ENCODE measurements at places on chromosomes 12 and 14.
A peak's percentile ranks its signal among the peaks of the same experiment; 100 is the strongest.

- DNase-seq, result no peak
Observed at GRCh38 chr14:84432676-84433075, 1097.3 kb upstream of the FLRT2 start.

DNA sequence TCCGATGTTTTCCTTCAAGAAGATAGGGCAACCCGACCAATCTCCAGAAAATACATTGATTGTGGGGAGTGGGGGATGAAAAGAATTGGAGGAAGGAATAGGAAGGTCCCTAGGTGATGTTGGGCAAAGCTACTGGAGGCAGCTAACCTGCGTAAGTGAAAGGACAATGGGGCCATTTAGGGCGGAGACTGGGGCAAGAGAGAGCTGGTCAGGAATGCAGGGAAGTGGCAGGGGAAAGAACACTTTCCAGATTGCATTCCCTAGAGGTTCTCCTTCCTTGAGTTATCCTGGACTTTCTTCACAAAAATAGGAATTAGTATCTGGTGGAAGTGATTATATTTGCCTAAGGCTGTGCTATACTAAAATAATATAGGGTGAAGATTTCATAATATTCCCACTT is 151.8 kb upstream of the HMGA2 start:
- no peak for DNase-seq

DNA sequence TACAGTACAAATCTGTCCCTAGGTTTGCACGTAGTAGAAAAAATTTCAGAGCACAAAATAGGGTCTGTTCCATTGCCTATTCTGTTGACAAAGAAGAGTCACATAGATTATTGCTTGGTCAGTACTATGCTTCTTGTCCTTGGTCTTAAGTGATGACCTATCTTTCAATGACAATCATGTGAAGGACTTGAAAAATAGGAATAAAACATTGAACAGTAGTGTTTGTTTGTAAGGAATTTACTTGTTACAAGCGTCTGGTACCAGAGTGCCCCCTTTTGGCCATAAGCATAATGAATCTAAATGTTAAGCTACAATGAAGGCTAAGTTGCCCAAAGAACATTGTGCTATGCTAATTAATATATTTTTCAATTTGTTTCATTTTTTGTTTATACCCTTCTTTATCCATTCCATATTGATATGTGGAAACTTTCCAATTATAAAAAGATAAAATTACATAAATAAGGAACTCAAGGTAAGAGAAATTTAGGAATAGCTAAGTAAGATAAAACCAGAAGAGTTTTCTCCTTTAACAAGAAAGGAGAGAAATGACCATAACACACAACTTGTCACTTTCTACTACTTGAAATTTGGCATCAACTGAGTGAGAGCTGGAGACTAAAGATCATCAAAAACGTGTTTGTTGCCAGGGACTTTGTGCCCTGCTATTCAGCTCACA is 204.7 kb downstream of the EPS8 start:
- peak; percentile 82 for DNase-seq

DNA sequence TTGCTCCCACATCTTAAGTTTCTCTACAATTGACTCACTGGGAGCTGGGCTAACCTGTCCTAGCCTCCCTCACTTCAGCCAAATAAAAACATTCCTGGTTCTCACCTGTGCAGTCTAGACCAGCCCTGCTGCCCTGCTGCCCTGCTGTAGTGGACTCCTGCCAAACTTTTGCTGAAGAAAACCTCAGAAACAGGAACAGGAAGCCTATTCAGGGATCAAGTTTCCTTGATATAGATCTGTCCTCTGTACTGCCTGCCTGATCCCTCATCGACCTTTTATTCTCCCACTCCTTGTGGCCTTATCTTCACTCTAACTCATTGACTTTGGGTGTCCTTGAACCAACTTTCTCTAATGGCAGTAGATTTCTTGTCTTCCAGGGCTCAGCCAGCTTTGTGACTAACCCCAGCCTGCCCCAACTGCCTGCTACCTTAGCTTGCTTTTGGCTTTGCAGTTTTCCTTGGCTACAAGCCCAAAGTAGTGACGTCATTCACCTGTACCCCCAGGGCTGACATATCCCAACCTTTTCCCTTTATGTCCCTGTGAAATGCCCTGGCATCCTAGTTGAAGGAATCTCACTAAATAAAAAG is 234.8 kb downstream of the DUSP6 start:
- no peak for DNase-seq

DNA sequence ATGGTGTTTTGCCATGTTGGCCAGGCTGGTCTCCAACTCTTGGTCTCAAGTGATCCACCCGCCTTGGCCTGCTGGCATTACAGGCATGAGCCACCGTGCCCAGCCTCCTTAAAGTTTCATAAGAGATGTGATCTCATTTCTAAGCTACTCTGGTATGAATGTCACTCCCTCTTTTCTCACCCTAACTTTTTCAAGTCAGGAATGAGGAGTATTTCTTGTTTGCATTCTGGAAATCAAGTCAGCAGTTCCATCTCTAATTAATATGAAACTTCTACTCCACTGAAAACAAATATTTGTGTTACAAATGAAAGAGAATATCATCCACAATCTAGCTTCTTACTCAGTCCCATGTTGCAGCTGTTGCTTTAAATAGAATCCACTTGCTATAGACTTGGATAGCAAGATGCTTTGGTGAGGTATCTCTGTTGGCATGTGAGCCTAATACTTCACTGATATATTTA is 61.3 kb downstream of the ARF6 start:
- DNase-seq, result no peak

GRCh38 chr12:93442411-93443340 is 929 bp upstream of the UBE2N start:
- DNase-seq, result peak; percentile 13

DNA sequence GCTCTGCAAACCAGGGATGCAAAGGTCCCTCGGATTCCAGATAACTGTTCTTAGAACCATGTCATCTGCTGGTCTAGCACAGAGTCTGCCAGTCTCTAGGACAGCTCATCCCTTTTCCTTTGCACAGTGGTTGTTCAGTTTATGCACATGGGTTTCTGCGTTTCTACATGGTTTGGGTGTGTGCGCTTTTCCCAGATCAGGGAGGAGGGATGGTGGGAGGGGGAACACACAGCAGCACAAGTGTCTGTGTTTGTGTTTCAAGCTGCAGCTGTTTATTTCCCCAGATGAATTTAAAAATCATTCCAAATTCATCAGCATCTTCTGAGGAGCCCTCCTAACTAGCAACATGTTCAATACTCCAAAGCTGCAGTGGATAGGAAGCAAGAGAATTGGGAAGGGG is 45.4 kb downstream of the ANO2 start:
- DNase-seq, result no peak

- DNase-seq, result no peak
Observed at GRCh38 chr14:26403760-26404159, 194.1 kb downstream of the NOVA1 start.

DNA sequence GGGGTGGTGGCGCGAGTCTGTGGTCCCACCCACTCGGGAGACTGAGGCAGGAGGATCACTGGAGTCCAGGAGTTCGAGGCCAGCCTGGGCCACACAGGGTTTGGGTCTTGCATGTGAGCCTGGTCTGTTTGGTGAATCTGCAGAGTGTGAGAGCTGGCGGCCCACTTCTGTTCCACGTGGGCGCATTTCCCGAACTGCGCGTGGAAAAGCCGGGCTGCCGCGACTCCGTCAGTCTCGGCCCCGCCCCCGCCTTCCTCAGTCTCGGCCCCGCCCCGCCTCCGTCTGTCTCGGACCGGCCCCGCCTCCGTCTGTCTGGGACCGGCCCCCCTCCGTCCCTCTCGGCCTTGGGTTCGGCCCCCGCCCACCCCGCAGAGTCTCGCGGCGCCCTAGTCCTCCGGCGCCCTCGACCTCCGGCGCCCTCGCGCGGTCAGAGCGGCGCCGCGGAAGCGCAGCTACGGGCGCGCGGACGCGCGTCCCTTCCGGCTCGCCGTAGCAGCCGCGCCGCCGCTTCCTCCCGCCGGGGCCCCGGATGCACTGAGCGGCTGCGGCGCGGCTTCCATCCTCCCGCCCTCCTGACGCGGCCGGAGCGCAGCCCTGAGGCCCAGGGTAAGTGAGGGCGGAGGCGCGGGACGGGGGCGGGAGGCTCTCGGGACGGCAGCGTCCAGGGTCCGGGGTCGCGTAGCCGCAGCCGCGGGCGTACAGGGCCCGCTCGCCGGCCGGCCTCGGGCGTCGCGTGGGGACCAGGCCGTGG is at the start of gene EP400:
Gene EP400 (plus strand): TSS at position 512 of the 751 bp plus-strand sequence. CDS start 10,678 bp downstream, outside the sequence.
- DNase-seq, result peak; percentile 93

DNA sequence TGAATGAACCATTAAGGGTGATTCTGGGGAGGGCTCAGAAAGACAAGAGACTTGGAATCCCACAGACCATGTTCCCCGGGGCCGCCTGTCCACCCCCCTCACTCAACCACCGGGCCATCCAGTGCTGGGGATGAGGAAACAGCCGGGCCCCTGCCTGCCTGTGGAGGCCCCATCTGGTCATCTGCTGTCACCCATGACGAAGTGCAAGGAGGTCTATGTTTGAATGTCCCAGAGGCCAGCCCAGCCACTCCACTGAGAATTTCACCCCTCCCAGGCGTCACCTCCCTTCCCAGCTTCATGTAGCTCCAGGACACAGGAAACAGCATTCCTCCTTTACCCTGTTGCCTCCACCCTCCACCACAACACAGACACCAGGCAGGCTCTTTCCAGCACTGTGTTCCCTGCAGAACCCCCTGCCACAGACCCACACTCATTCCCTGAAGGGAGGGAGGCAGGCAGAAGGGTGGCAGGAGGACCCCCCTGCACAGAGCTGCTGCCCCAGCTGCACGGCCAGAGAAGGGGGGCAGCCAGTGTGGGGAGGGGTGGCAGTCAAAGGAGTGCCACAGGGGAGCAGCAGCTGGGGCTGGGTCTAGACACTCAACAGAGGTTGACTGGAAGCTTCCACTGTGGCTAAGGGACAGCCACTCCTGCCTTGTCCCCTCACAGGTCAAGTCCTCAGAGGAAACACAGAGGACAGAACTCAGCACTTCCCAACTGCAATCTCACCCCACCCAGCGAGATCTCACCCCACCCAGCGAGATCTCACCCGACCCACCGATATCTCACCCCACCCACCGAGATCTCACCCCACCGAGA is 50.3 kb upstream of the PPP2R5C start:
- DNase-seq, result no peak

DNA sequence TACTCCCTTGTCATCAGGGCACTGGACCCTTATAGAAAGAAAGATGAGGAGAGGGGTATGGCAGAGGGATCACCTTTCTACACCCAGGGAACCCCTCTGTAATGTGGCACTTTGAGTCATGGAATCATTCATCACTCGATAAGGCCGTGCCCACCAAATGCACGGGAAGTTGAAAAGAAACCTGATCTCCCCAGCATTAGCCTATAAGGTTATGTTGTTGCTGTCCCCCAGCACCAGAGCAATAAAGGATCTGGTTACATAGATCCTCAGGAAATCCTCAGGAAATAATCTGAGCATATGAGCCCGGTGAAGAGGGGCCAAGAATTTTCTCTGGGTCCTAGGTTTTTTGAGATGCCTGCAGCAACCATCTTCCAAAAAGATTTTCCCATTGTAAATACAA is 148.8 kb upstream of the CRY1 start:
- no peak for DNase-seq

GRCh38 chr14:105255021-105255507 is 6.7 kb downstream of the BTBD6 start:
- no peak for DNase-seq

- DNase-seq, result no peak
Observed at GRCh38 chr12:3976351-3976938, 103.2 kb upstream of the PARP11 start.

DNA sequence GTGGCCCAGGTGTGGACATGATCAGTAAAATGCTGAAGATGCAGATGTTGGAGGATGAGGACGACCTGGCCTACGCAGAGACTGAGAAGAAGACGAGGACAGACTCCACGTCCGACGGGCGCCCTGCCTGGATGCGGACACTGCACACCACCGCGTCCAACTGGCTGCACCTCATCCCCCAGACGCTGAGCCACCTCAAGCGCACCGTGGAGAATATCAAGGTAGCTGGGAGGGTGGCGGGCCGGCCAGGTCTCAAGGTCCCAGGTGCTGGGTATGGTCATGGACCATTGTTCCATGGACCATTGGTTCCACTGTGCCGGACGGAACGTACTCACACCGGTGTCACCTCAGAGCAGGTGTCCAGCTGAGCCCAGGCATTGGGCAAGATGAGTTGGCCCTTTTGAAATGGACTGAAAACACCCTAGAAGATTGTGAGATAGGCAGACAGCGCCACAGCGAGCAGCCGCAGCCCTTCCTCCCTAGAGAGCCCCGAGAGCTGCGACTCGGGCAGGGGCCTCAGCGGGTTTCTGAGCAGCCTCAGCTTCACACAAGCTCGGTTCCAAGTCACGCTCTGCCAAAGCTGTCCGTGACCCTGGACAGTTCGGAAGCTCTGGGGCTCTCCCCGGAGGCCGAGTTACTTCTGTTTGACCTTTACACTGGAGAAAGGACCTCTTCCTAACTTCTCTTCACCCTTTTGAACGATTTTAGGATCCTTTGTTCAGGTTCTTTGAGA is 38.9 kb downstream of the HSP90AA1 start:
- DNase-seq, result no peak

DNA sequence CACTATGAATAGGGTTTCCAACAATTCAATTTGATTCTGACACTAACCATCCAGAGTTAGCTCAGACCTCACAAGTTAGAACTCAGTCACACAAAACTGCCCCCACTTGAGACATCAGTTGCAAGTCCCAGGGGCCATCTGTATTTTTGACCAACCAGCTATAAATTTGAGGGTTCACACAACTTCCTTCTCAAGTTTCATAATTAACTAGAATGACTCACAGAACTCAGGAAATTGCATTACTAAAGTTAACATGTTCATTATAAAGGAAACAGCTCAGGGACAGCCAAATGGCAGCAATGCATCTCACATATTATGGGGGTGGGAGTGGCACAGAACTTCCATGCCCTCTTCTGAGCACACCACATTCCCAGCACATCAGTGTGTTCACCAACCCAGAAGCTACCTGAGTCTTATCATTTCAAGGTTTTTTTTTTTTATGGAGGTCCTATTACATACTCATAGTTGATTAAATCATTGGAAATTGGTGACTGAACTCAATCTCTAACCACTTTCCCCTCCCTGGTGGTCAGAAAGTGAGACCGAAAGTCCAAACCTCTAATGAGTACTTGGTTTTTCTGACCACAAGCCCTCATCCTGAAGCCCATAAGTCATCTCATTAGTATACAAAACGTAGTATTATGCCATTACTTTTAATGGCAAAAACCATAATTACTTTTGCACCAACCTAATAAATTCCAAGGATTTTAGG is 1721.5 kb upstream of the SEL1L start:
- DNase-seq, result no peak

GRCh38 chr12:31658471-31659086 is 909 bp upstream of the ETFBKMT start:
- DNase-seq, result no peak

DNA sequence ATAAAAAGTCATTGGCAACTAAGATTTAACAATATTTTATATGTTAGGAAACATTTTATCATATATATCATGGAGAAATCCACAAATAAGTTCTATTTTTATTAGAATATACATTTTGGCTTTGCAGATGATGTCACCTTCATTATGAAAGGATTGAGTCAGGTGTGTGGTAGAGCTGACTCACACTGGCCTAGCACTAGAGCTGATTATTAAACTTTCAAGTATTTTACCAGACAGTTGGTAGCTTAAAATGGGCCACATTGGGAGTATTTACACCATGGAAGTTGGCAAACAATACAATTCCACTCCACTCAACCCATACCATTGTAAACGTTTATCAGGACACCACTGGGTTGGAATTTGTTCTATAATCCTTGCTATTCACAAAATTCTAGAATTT is 1036.6 kb downstream of the TRHDE start:
- DNase-seq, result no peak

All from globus pallidus (tissue), 1 donor.